ENCODE measurements at places on chromosomes 4 and X.

GRCh38 chr4:120709991-120710390 is 212.5 kb downstream of the PRDM5 start:
- DNase-seq: no peak

DNA sequence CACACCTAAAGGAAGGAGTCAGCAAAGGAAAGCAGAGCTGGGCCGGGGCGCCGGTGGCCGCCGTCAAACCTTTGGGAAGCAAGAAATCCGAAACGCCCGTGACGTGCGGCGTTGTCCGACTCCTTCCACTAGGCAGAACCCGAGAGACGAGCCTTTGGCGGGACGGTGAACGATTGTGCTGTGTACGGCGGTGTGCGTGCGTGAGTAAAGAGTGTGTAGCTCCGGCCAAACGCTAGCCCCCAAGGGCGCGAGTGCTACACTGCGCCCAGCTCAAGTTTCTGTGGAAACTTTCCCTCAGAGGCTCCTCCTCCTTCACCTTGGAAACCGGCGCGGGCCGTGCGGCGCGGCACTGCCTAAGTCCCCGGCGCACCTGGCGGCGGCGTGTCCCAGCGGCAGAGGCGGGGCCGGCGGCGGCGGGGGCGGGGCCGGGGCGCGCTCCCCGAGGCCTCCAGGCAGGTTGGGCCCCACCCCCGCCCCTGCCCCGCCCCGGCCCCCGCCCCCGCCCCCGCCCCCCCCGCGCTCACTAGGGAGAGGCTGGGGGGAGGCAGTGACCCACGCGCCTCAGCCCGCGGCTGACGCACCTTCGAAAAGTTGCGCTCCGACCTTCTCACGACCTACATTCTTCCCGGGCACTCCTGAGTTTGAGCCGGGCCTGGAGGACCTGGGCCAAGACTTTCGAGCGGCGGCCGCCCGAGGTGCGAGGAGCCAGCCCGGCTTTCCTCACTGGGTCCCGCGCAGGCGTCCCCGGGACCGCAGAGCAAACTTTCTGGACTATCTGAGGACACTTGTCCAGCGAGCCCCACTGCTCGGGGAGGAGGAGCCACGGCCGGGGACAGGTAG is at the start of gene FHIP1A:
Gene FHIP1A, plus strand, starts transcription at position 547 of the 840 bp plus-strand sequence. CDS start 157,084 bp downstream, outside the sequence.
- no peak for DNase-seq

DNA sequence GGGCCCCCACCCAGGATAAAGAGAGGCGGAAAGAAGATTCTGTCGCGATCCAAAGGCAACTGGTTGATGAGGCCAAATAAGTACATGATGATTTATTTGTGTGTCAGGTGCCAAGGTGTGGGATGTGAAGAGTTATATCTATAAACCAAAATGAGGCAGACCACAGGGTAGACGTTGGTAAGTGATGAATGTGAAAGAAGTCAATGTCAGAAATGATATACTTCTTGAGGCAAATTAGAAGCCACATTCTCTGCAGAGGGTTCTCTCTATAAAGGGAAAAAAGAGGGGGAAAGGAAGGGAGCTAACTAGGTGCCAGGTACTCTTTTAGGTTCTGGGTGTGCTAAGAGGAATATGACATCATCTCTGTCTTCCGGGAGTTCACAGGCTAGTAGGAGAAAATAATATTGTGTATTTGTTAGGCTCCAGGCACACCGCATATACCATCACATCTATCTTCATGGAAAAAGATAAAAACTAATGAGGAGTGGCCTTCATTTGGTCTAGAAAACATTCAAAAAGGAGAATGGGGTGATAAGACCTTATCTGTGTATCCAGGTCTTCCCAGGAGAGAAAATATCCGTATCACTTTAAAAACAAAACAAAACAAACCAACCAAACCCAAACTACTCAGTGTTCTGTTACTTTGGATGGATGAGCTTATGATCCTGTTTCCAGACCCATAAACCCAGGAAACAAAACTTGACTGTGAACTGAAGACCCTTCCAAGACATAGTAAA is 4.8 kb upstream of the SH2D1A start:
- DNase-seq: no peak

GRCh38 chr4:40812856-40813255 is 63.1 kb downstream of the NSUN7 start:
- DNase-seq: no peak

DNA sequence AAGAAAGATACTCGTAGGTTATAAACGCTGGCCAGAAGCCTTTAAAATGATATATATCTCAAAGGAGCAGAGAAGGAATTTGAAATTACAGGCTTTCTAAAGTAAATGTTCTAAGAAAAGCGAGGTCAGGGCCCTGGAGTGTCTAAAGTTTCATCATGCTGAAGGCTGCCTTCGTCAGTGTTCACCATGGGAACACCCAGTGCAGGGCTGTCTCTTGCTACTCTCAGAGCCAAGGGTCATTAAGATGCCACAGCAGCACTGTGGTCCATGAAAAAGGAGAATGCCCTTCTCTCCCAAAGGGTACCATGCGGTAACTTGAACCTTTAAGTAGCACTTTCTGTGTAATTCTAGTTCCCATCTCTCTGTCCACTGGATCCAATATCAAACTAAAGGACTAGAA is 174.5 kb upstream of the NWD2 start:
- no peak for DNase-seq

GRCh38 chr4:6105311-6105911 is 87.2 kb upstream of the C4orf50 start:
- no peak for DNase-seq

DNA sequence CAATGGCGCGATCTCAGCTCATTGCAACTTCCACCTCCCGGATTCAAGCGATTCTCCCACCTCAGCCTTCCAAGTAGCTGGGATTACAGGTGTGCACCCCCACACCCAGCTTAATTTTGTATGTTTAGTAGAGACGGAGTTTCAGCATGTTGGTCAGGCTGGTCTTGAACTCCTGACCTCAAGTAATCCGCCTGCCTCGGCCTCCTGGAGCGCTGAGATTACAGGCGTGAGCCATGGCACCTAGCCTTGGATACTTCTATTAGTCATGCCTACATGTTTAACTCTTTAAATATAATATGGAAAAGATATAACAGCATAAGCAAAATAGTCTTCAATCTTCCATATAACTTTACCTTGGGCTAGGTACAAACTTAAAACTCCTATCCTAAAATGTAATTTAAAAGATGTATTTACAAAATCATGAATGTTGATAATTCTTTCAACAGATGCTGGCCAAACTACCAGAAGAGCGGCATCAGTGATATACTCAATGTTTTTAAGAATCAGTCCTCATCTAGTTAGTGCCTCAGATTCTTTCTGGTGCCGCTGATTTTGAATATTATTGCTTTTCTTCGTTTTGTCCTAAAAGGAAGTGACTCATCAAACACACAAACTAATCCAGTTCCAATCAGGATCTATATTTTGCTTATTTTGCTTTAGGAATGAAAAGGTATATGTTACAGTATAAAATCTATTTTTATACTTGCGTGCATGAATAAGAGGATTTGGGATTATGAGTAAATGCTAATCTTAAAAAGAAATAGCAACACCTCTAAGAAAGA is 23.7 kb downstream of the FAM241A start:
- DNase-seq: no peak

DNA sequence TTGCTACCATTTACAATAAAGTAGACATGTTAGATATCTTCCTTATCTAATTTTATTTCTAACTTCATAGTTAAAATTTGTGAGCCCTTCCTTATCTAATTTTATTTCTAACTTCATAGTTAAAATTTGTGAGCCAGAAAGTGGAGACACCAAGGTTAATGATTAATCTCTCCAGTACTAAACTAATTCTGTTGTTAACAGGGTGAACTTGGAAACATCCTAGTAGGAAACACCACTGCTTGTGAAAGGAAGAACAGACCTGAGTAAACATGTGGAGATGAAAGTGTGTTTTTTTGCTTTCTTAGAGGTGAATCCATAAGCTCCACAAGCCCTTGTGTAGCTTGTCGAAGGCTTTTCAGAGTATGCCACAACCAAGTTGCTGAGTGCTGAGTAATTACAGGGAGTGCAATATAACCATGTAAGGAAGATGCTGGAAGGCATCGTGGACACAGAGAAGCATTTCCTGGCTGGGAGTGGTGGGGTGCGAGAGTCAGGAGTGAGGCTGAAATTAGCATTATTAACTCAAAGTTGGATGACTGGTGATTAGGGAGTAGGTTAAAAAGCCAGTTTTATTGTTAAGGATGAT is 118.6 kb upstream of the NEIL3 start:
- peak; percentile 53 for DNase-seq

GRCh38 chr4:147790412-147790811 is 58.5 kb downstream of the ARHGAP10 start:
- no peak for DNase-seq

GRCh38 chrX:107760304-107761077 is 15.1 kb downstream of the TSC22D3 start:
- DNase-seq: no peak

GRCh38 chrX:10554612-10555270 is 65.6 kb downstream of the MID1 start:
- DNase-seq: no peak

GRCh38 chr4:84799318-84799717 is 167.2 kb downstream of the WDFY3 start:
- no peak for DNase-seq

DNA sequence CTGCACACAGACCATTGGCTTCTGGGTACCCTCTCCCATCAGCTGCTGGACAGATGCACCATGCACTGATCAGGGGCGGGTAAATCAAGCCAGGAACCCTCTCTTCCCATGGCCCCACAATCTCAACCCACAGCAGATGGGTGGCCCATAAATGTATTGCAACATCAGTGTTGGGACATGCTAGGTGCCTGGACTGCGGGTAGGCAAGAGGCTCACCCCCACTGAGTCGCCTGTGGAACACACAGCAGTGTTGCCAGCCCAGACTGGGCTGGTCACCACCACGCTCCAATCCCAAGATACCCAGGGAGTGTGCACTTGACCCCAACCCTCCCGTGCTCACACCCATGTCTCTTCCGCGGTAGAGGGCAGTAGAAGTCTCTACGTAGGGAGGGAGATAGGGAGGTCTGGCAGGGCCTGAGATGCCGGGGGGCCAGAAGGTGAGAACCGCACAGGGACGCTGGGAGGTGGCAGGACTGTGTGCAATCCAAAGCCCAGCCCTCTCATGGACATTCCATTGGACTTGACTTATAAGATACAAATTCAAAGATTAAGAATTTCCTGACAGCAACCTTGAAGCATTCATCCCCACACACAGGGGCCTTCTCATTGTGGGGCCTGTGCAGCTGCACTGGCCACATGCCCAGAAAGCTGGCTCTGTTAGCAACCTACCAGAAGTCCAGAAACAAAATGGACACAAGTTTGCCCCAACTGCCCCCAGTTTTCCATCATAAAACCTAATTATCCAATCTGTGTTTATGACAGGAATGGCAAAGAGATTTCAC is 183.7 kb downstream of the NSUN7 start:
- DNase-seq: no peak

DNA sequence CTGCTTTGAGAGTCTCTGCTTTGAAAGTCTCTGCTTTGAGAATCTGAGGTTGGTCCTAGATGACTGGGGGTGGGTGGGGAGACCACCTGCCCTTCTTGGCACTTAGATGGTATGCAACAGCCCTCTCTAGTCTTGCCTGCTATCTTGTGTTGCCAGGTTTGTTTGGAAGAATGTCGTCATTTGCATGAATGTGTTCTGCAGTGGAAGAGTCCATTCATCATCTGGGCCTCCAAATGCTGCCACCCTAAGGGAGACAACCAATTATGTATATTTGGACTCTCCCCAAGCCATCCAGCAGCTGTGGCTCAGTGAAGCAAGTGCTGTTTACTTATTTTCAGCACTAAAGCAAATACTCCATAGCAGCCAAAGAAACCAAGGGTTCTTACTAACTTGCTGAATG is 44.6 kb upstream of the TRPC5OS start:
- no peak for DNase-seq

GRCh38 chr4:164807611-164808010 is 53.7 kb downstream of the SMIM31 start:
- DNase-seq: no peak

GRCh38 chr4:86496094-86497080 is 97.7 kb upstream of the PTPN13 start:
- peak; percentile 69 for DNase-seq

DNA sequence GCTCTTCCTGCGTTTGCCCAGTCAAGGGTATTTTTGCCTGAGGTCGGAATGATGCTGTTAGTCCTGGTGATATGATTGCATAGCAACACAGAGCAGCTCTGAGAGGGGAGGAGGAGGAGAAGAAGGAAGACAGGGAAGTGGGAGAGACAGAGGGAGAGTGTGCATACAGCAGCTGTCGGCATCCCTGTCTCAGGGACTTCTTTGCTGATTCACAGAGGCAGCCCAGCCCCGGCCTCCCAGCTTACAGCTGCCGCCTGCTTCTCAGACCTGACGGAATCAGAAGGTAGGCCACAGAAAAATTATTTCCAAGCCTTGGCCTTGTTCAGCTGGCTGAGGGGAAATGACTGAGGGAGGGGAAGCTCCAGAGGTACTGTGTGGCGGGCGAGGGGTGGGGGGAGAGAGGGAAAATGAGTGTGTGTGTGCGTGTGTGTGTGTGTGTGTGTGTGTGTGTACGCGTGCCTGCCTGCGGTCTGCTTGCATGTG is 319 bp downstream of the DRP2 start:
- DNase-seq: no peak

DNA sequence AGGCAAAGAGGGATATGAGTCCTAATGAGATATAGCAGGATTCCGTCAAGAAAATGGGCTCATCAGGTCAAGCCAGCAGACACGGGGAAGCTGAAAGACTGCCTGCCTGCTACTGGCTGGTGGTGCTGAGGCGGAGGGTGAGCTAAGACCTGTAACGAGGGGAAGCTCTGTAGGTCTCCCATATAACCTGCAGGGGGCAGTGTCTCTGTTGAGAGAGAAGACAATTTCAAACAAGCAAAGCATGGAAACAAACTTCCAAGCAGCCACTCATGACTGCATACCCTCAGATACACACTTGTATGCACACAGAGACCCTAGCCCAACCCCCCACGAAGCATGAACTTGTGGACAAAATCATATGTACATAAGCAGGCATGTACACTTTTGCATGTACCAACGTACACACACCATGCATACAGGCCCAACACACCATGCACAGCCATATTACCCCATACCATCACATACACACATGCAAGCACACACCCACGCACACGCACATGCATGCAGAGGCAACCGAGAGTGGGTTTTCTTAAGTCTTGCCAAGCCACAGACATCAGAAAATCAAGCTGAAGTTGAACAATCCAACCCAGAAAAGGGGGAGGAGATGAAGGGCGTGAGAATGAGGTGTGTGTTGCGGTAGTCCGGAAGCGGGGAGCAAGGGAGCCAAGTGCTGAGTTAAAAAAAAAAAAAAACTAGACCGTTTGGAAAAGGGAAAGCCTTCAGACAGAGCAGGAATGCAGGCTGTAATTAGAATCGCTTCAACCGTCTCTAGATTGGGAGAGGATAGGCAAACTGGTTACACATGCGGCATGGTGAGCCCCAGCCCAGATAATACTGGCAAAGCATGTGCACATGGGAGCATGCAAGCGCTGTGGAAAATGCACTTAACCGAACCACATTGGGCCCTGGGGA is 71.0 kb downstream of the PJA1 start:
- no peak for DNase-seq

All from epithelial cell of proximal tubule (primary cell).